ENCODE measurements at places on chromosomes 5 and 9. TPM values are rescaled to one million over a fixed set of nuclear protein-coding genes. Genes with fewer than 3 reads are reported as not detected.

LHFPL2 gene
- 19.2 TPM for polyA plus RNA-seq

EIF4E1B gene
- polyA plus RNA-seq = not detected

RFK gene
- 14.8 TPM for polyA plus RNA-seq

IRGM gene
- polyA plus RNA-seq = 0.16 TPM

SPINK6 gene
- not detected for polyA plus RNA-seq

ROR2 gene
- polyA plus RNA-seq = 33.7 TPM

CRHBP gene
- 0.94 TPM for polyA plus RNA-seq

SIT1 gene
- polyA plus RNA-seq = 0.60 TPM

GOLGA2 gene
- 88.9 TPM for polyA plus RNA-seq

UNC13B gene
- polyA plus RNA-seq = 11.8 TPM

NR3C1 gene
- 29.2 TPM for polyA plus RNA-seq

PCDHGC4 gene
- polyA plus RNA-seq = 0.23 TPM

TXNDC8 gene
- not detected for polyA plus RNA-seq

PRDM9 gene
- polyA plus RNA-seq = not detected

ZDHHC11B gene
- 5.8 TPM for polyA plus RNA-seq

DNA sequence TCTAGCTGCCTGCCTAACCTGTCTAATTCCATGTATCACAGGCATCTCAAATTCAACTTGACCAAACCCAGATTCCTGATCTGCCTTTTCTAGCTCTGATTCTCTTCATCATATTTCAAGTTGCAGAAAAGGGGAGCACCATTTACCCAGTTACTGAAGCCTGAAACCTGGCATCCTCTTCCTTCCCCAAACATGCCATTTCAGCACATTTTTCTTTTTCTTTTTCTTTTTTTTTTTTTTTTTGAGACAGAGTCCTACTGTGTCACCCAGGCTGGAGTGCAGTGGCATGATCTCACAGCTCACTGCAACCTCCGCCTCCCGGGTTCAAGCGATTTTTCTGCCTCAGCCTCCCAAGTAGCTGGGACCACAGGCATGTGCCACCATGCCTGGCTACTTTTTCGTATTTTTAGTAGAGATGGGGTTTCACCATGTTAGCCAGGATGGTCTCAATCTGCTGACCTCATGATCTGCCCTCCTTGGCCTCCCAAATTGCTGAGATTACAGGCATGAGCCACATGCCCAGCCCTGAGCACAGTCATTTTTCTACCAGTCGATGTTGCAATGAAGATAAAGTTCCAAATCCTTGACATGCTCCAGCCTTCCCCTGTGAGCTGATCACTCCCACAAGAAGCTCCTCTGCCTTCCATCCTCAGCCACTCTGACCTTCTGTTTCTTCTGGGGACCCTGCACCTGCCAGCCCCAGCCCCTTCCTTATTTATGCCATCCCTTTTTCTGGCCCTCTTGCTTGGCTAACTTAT lies 32.2 kb downstream of the ACER2 start:
- DNase-seq = no peak

- DNase-seq = no peak
Observed at GRCh38 chr5:124342986-124343385, 403.5 kb downstream of the ZNF608 start.

DNA sequence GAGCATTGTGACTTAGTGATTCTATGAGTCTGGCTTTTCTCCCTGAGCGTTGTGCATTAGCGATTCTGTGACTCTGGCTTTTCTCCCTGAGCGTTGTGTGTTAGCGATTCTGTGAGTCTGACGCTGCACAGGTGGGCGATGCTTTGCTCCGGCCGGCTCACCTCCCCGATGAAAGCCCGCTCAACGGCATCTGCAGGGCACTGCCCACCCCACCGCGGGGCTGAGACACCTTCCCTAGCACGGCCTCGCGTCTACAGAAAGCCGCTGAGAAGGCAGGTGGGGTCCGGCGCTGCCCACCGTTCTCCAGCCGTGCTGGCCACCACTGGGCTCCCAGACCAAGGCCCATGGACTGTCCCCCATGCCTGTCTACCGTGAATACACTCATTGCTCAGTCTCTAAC lies 12.8 kb upstream of the SLC9A3 start:
- DNase-seq = no peak

DNA sequence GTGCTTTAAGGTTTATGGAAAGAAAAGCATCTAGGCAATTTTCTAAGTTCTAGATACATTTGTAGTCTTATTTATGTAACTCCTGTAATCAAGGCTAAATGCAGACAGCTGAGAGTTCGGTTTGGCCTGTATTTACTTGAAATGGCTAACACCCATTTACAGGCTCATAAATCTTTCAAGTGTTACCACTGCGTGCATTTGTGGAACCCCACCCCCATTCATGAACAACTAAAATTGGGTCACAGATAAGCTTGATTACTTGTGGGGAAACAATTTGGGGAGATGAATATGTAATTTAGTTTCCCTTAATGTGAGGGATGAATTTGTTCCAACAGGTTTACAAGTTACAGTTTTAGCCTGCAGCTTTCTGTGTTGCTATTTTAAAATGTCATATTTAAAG lies 360.6 kb downstream of the ARRDC3 start:
- DNase-seq = no peak

DNA sequence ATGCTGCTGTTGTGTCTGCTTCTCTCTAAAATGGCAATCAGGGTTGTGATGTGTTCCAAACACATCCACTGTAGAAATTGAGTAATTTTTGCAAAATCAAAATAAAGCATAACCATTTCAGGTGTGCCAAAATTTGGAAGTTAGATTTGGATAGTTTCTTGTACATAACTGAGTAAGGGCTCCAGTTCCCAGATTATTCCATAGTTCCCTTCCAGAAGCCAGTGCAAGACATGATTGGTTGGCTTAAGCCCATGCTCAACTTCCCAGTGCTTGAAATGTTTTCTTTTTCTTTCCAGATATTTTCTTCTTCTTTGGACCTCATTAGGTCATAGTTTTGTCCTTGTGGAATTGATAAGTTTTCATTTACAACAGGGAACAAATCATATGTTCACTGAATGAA lies 64.2 kb downstream of the SNCAIP start:
- DNase-seq = no peak

- DNase-seq = no peak
Observed at GRCh38 chr5:618450-618849, 6.3 kb downstream of the CEP72 start.

- no peak for DNase-seq
Observed at GRCh38 chr9:137785704-137786161, 91.8 kb upstream of the CACNA1B start.

- no peak for DNase-seq
Observed at GRCh38 chr9:36470643-36471290, 70.7 kb upstream of the RNF38 start.

DNA sequence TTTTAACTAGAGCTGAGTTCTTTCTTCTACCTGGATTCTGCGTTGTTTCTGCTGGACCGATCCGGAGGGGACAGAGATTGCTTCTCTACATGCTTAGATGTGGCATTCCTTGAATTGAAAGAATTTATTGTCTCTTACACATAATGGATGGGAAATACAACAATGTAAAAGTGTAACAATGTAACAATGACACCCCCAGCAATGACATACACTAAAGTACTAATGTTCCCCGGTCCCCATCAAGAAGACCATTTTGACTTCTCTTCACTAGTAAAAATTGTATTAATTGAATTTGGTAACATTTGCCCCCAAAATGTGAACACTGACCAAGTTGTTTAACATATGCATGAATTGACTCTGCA lies 760.2 kb downstream of the TAF11L14 start:
- no peak for DNase-seq

DNA sequence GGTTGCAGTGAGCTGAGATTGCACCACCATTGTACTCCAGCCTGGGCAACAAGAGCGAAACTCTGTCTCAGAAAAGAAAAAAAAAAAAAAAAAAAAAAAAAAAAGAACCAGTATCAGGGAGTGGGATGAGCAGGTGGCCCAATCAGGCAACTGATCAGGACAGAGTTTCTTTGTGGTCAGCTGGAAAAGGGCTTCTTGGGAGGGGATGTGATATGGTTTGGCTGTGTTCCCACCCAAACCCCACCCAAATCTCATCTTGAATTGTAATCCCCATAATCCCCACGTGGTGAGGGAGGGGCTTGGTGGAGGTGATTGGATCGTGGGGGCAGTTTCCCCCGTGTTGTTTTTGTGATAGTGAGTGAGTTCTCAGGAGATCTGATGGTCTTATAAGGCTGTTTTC lies 4.7 kb upstream of the GCNT1 start:
- DNase-seq = no peak

GRCh38 chr5:102958481-102959011 lies 161.4 kb downstream of the GIN1 start:
- DNase-seq = no peak

- DNase-seq = no peak
Observed at GRCh38 chr9:81574405-81574804, 114.9 kb downstream of the TLE1 start.

- DNase-seq = no peak
Observed at GRCh38 chr5:32852535-32852934, 141.4 kb downstream of the NPR3 start.

DNA sequence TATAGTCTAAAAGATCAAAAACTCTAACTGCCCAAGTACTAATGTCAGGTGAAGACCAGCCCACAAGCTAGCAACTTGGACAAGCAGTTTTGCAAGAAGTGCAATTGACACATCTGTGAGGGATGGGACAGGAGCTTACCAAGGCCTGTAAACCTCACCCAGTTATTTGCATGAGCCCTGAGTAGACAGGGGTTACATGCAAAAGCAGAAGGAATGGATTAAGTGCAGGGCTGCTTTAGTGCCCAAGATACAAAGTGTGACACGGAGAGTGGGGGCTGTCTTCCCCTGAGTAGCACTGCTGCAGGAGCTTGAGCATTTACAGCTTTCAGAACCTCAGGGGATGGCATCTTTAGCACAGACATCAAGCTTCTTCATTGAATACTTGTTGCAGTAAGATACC lies 286.7 kb downstream of the ELAVL2 start:
- DNase-seq = no peak

DNA sequence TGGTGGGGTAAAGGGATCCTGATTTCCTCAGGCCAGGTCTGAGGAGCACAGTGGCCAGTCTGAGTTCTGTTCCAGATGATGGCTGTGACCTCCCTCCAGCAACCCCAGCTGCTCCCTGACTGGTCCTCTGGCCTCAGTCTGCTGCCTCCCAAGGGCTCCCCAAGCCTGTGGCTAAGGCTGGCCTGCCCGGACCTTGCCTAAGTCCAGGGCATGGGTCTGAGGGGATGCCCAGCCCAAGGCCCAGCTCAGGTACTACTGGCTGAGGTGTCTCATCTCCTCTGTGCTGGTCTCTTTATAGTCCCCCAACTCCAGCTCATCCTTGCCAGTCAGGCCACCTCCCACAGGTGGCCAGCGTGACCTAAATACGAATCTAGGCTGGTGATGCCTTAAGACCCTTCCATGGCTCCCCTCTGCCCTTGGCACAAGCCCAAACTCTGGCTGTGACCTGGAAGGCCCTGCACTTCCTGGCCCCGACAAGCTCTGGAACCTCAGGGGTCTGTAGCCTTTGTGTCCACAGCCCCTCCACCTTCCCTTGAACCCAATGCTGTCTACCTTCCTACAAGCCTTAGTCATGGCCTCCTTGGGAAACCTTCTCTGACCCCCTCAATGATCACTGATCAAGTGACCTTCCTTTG lies 9.8 kb downstream of the KIF12 start:
- no peak for DNase-seq

GRCh38 chr9:4117835-4118610 lies 181.8 kb downstream of the GLIS3 start:
- DNase-seq = no peak

DNA sequence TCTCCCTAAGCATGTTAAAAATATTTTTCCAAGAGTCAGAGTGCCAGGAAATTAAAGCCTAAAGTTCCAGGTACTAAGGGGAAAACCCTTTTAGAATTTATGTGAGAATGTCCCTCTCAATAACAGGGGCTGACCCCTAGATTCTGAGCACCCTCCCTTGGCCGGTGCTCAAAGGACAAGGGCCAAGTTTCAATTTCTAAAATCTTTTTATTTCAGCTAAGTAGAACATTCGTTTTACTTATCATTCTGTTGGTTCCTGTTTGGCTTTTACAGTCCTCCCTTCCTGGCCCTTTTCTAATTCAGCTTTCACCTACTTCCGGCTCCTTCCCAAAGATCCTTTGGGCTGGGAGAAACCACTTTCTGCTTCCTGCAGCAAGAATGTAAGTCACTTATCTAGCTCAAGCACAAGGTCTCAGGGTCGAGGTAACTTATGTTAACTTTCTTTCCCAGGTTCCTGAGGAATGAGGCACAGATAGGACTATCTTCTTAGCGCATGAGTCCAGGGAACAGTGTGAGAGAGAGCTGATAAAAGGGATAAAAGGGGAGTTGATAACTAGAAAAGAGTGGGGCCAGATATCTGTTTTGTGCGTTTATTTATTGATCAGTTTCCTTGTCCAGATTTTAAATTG lies 34.6 kb upstream of the F2RL2 start:
- DNase-seq = no peak

DNA sequence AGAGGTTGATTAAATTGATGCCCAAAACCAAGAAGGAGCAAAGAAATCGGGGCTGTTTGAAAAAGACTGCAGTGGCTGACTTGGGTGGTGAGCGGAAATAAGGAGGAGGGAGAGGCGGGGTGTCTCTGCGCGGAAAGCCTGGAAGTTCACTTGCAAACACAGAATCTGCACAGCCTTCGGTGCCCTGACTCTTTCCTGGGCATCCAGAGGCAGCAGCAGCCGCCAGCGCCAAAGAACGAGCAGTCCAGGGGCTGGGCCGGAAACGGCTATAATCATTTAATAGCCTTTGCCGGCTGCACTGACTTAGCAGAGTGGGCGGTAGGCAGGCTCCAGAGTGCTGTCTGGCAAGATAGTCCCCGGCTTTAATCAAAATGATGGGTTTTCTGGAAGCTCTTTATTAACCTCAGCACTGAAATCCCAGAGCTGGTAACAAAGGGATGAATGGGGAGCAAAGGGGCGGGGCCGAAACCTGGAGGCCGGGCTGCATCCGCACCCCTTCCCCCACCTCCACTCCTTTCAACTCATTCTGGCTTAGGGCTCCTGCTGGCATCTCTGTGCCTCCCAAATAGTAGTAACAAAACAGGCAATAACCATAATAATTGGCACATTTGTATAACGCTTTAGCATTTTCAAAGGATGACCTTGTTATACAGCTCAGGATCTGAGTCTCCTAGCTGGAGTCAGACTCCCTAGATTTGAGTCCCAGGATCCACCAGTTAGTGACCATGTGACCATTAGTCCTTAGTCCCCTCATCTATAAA lies 35.7 kb downstream of the PCDHAC2 start:
- no peak for DNase-seq

DNA sequence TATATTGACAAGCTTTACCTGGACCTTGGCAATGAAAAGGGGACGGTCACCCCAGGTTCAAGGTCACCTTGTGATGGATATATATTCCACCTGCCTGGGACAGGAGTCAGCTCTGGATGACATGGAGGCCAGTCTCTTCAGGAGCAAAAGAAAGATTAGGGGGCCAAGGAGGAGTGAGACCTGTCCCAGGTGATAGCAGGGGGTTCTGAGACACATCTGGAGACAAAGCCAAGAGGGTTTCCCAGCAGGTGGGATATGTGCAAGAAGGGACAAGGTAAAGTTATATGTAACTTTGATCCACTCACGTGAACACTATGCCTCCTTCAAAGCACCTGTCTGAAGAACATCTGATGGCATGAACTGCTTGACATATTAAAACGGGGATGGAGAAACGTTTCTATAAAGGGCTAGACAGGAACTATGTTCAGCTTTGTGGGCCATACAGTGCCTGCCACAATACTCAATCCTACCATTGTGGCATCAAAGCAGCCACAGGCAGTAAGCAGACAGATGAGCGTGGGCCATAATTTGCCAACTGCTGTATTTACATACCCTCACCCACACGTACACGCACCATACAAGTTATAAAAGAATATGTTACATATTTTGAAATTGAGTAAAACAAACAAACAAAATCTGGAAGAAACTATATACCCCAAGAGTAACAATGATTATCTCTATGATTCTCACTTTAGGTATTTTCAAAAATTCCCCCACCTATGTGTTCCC lies 62.9 kb upstream of the ZNF622 start:
- DNase-seq = no peak
